SJSA1 (cell line): ENCODE measurements at places on chromosomes 13 and 19.

- no peak for DNase-seq
These were observed 984.7 kb upstream of the PCDH9 start for GRCh38 chr13:68214691-68215415.

DNA sequence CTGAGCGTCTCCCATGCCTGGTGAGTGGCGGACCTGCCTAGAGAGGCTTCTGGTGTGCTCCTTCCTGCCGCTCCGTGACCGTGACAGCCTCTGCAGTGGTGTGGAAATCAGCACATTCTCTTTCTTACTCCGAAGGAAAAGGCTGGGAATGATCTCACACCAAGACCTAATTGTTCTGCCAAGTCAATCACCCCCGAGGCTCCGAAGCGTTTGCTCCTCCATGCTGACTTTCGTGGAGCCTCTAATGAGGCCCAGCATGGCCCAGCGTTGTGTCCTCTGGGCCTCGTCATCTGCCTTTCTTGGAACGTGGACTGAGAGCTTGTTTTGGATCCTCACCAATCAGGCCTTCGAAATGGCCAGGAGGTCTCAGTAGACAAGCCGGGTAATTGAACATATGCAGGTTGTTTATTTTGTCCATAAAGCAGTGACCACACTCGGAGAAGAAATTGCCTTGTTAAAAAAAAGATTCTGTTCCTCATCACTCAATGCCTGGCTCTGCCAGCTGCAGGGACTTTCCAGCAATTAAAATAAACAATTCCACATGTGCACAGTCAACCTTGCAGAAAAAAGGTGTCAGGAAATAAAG, 107.1 kb downstream of the UBL3 start:
- peak; percentile 72 for DNase-seq

DNA sequence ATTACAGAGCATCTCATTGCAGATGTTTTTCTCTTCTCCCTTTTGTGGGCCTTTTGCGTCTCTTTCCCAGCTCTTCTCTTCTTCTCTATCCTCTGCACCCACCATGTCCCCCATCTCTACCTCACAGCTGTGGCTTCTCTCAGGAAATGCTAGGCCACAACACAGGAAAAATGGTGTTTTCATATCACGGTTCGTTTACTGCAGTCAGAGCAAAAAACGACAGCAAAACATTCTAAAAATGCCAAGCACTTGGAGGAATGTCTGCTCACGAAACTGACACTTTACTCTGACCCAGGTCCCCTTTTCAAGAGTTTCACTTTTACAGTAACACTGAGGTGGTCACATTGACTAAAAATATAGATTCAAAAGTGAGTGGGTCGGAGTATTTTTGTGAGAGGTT, 152.2 kb downstream of the DCT start:
- no peak for DNase-seq

- no peak for DNase-seq
These were observed 56.2 kb upstream of the GPR183 start for GRCh38 chr13:99363391-99363790.

DNA sequence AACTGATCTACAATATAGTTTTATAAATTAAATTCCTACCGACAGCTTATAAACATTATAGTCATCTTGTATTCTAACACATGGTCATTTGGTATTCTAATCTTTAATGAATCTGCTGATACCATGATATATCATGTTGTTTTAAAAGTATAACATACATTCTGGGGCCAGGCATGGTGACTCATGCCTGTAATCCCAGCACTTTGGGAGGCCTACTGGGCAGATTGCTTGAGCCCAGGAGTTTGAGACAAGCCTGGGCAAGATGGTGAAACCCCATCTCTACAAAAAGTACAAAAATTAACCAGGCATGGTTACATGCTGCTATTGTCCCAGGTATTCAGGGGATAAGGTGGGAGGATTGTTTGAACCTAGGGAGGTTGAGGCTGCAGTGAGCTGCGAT, 3.1 kb downstream of the ZNF383 start:
- DNase-seq = no peak
